SK-N-MC (cell line): ENCODE measurements at places on chromosomes 1 and 21.

DNA sequence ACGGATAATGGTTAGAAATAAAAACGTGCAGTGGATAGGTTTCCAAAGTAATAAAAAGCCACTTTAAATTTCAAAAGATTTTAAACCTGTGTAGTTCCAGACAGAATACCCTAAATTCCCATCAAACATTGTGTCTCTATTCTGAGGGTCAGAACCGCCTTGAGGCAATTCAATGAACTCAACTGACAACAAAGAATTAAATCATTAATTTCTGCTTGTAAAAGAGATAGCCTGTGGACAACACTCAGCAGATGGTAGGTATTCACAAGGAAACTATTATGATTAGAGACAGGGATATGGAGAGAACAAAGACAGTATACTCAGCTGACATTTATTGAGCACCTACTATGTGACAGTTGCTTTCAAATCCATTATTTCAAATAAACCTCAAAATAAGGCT, 35.1 kb upstream of the JUN start:
- DNase-seq, result no peak

GRCh38 chr1:53652441-53653199, 86.3 kb downstream of the GLIS1 start:
- no peak for DNase-seq

DNA sequence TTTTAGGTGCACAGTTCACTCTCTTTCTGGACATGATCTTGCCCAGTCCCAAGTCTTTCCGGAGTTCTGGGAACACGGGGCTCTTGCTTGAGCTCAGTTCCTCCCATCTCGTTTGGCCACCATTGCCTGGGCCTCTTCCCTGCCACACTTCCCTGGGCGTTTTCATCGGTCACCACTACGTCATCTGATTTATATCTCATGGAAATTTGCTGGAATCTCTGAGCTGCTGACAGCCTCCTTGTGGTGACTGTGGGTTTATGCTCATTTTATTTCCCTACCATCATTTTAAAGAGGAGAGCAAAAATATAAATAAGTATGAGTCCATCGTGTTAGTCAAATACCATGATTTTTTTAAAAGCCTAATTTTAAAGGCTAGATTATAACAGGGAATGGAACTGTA, 449.1 kb upstream of the KAZN start:
- no peak for DNase-seq

DNA sequence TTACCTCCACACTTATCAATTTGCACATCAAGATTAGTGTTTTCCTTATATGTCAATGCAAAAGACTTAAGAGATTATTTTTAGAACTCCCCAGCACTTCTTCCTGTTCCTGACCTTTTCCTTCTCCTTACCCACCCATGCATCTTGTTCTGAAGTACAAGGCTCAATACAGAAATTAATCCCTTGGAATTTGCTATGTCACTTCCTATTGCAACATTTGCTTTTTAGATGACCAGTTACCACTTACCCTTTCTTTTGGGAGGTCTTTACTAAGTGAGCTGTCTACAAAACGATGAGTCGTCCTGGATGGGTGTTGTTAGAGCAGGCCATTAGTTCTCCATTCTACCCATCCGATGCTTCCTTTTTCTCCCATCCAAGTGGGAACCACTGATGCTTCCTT, 221.2 kb downstream of the FMN2 start:
- no peak for DNase-seq

- no peak for DNase-seq
These were observed 575.1 kb upstream of the BEND5 start for GRCh38 chr1:49351768-49352167.

DNA sequence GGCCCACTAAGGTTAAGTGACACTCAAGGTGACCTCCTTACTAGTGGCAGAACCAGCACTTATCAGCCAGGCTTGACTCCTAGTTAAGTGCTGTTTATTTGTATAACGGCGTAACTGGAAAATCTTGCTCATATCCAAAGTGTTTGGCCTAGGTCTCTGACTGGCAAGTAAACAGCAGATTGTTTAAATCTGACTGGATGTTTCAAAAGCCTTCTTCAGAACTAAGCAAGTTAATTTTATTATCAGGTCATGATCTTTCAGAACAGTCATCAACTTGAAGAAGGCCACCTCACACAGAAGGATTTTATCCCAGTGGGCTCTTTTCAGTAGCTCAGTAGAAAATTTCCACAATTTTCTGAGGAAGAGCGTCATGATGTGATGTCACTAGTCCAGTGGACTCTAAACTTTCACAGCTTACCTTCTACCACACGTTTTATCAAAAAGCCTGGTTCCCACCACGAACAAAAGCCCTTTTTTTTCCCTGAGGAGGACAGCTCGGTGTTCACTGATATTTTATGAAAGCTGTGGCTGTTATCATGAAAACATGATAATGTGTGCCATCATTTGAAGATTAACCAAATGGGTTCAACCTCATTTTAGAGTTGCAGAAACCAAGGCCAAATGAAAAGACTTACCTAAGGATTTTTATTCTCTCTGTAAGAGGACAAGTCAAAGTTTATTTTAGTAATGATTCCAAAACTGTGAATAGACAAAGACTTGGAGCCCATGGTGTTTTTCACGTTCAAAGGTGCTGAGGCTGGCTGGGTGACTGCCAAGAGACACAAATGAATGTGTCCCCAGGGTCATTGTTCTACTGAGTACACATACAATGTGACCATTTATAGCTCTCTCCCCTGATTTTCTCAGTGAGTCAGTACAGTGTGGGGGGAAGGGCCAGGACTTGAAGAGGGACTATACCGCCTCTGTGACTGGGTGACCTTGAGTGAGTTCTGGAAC, 9.1 kb downstream of the SGIP1 start:
- no peak for DNase-seq

- peak; percentile 94 for DNase-seq
These were observed 68.9 kb downstream of the NMNAT2 start for GRCh38 chr1:183349201-183349711.

GRCh38 chr1:30134466-30135217, 588.7 kb downstream of the MATN1 start:
- no peak for DNase-seq

DNA sequence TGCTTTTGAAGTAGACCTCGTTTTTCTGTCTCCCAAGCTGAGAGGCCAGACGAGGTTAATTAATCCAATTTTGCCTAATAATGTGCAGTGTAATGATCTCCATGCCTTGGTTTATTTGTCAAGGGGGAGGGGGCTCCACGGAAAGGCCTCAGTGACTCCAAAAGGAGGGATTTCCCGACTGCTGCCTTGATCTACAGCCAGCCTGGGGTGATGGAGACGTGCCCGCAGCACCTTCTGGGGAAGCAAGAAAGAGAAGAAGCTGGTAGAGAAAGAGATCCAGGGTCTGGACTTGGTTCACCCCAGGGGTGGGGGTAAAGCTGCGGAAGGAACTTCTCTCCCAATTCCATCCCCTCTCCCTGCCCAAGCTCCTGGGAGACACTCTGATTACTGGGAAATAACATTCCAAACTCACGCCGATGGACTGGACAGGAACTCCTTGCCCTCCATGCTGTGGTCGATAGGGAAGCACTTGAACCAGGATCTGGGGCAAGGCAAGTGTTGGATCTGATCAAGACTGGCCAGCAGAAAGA, 44.1 kb upstream of the SIM2 start:
- no peak for DNase-seq

DNA sequence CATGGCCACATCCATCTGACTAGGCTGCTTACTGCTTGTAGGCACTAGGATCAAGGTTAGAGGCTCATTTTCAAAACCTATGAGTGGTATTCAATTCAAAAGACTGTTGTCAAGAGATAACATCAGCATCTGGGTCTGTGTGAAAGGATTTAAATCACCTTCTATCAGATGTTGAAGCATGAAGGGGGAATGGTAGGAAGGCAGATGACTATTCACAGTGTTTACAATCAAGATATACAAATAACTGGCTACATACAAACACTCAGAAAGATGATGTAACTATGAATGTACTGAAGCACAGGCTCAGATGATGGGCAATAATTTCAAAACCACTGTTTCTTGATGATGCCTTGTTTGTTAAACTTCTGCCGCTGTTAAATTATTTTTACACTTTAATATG, 249.2 kb downstream of the SLC45A1 start:
- no peak for DNase-seq

DNA sequence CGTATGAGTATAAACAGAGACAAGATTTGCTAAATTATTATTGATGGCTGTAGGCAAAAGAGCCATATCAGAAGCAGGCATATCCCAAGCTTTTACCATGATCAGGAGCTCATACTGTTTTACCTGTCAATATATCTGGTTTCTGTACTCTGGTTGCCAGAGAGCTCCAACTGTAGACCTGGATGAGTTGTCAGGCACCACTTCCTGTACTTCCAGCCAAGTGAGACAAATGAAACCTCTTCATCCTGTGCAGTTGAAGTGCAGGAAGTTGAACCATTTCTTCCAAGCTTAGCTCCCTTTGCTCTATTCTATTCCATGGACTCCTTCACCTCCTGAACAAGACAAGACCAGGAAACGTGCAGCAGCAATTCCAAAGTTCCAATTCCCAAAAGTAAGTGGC, 115.6 kb downstream of the ZNF281 start:
- no peak for DNase-seq

- DNase-seq, result no peak
These were observed 82.2 kb upstream of the SLFNL1 start for GRCh38 chr1:41103766-41104165.

DNA sequence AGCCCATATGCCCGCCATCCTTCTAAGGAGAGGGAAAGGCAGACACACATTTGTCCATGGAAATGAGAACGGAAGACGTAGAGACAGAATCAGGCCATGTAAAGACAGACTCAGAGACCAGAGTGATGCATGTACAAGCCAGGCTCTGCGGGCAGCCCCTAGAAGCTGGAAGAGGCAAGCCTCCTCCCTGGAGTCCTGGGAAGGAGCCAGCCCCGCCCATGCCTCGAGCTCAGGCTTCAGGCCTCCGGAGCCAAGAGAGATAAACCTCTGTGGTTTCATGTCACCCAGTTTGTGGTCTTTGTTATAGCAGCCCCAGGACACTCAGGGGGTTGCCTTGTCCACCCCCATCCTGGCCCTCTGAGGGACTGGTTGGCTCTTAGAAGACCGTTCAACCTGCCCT, 11.6 kb downstream of the PDE9A start:
- DNase-seq, result no peak

DNA sequence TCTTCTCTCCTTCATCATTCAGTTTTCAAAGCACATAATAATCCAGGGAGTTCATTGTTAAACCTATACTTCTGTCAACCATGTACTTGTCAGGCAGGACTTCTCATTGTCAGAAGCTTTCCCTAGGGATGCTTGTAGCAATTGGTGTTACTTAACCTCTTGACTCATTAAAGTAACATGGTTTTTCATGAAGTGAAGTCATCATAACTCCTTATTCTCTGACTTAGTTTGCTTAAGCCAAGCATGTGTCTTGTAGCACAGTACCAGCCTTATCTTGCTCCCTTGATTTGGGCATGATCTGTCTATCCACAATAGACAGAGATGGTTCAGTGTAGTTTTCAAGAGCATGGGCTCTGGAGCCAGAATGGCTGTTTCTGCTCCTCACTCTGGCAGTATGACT, 45.3 kb downstream of the LRIG2 start:
- no peak for DNase-seq

DNA sequence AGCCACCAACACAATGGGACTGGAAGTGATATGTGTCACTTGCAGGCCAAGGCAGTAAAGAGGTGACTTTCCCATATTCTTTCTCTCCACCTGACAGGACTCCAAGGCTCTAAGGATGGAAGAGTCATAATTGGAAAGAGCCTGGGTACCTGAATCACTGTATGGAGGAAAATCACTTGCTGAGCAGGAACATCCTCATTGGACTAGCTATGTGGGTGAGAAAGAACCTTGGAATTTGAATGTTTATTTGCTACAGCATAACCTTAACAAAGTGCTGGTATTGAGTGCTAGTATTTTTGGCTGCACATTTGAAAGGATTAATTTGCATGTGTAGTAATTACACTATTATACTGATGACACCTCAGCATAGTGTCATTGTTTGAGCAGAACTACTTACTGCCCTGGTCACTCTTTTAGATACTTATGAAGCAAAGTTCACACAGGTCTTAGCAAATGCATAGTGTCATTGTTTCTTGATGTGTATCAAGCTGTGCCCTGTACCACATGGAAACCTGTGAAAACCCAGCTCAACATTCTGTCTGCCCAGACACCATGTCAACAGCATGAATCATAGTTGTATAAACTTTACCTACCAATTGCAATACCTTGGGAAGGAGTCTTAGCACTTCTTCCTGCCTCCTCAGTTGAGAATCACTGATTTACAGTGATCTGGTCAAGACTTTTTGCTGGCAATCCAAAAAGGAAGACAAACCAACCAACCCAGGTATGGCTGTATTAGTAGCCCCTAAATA, 5.1 kb upstream of the S100A10 start:
- DNase-seq, result no peak

DNA sequence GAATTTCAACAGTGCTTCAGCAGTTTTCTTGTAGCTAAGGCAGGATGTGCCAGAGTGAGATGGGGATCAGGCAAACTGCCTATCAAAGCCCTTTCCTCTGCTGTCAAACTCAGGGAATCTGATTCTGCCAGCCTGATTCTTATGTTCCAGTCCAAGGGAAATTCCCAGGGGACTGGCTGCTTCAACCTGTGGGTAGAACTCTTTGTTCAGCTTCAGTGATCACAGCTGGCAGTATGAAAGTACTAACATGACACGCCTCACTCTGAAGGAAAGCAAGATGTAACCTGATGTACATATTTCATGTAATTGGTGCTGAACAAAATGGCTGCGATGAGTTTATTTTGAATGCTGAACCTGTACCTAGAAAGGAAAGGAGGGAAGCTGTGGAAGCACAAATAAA, 40.1 kb upstream of the SLC5A9 start:
- DNase-seq, result no peak

GRCh38 chr1:212124690-212125582, 89.4 kb downstream of the DTL start:
- no peak for DNase-seq

DNA sequence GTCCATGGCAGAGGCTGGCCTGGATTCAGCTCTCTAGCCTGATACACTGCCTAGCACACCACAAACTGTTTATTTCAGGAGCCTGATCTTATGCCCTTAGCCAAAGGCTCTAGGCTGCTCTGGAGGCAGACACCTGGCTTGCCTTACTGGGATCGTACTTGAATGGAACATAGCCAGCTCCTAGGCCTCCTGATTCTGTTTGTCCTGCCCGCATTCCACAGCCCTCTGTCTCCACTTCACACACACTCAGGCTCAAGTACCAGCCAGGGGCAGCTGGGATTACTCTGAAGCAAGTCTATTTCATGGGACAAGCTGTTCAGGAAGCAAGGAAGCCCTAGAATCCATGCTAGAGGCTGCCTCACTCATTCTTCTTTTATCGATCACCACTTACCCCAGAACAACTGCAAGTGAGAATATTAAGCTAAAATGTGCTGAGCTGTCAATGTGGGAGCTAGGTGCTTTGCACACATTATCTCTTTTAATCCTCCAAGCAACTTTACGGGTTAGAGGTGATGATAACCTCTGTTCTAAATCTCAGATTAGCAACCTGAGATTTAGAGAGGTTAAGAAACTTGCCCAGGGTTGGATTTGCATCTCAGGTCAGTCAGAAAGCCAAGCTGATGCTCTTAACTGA, 31.1 kb upstream of the CYP4B1 start:
- DNase-seq, result no peak

DNA sequence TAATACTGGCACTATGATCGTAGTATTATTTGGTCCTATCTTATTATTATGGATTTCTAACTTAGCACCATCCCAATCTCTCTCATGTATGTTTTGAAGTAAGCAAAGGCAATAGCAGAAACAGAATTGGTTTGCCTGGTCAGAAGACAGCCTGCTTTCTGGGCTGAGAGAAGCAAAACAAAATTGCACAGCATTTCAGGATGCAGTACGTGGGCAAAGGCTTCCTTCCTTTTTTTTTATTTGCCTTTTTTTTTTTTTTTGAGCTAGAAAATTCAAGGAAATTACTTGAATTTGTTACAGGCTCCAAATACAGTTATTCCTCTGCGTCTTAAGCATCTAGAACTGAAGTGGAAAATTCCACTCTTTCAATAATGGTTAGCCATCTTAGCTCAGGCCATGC, 8.8 kb downstream of the CDA start:
- no peak for DNase-seq
